Umbilical cord (tissue), 2 donors: ENCODE measurements at places on chromosomes 7 and 10. TPM values are rescaled to one million over a fixed set of nuclear protein-coding genes. Genes with fewer than 3 reads are reported as not detected.

SPDYE8 gene
- 0.48 TPM for total RNA-seq

UTF1 gene
- total RNA-seq = not detected

SAMD9L gene
- 20.0 TPM for total RNA-seq

LIPM gene
- not detected for total RNA-seq

MLXIPL gene
- total RNA-seq = 1.7 TPM

LIPK gene
- total RNA-seq = 4.8 TPM

EPHA1 gene
- total RNA-seq = 0.48 TPM

HOXA6 gene
- not detected for total RNA-seq

DNA sequence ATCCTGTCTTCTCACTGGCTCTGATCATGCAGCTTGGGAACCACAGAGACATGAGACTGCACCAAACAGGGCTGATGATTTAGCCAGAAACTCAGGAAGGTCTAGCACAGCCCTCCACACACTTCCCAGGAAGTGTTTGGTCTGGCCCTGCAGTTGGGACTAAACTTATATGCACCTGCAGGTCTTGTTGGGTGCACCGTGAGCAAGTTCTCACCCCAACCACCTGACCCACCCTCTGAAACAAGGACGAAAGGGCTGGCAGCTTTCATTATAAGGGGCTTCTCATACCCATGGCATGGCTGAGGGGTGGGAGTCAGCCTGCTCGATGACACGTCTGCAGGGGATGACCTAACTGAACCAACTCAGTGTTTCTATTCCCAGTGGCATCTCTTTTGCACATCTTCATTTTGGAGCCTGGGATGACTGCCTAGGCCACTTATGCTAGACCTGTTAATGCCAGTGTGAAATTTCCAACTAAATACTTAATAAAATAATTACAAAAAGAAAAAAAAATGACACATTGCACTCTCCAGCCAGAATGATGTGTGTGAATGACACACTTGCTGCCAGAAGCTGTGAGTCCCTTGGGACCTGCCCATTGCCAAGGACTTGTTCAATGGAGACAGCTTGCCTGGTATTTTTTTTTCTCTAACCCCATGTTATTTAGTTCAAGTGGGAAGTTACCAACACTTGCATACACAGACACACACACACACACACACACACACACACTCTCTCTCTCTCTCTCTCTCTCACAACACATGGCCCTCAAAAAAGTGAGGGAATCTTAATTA, 102.6 kb downstream of the NEURL1 start:
- DNase-seq = no peak

DNA sequence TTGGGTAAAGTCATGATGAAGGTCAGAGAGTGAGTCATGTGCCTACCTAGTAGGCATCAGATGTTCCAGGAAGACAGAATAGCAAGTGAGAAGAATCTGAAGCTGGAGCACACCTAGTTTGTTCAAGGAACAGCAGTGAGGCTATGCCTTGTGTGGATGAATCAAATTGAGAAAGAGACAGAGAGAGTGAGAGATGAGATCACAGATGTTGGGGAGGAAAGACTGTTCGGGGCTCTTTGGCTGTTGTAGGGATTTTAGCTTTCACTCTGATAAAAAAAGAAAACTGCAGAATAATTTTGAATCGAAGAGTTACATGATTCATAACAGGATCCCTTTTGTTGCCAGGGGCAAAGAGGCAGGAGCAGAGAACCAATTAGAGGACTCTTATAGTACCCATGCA, 6.3 kb downstream of the LIPF start:
- DNase-seq = no peak

- DNase-seq = no peak
Measured at GRCh38 chr7:29970158-29970557, 19.4 kb downstream of the SCRN1 start.

DNA sequence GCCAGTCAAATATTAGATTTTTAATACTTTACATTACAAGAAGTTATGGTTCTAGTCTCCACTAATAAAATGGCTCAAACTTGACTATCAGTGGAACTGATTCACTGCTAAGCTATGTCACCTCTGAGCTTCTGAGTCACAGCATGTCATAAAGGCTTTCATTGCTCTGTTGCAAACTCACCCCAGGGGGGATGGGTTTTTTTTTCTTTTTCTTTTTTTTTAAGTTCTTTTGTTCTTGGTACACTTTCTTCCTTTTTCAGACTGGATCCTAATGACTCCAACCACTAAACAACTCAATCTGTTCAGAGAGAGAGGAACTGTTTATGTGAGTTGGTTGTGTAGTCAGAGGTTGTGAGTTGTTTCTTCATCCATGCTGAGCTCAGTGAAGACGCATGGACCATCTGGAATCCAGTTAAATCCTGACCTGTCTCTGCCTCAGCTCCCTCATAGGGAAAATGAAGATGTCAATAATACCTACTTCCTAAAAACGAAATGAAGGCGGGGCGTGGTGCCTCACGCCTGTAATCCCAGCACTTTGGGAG, 11.0 kb downstream of the MYOF start:
- peak; percentile 61 for DNase-seq

DNA sequence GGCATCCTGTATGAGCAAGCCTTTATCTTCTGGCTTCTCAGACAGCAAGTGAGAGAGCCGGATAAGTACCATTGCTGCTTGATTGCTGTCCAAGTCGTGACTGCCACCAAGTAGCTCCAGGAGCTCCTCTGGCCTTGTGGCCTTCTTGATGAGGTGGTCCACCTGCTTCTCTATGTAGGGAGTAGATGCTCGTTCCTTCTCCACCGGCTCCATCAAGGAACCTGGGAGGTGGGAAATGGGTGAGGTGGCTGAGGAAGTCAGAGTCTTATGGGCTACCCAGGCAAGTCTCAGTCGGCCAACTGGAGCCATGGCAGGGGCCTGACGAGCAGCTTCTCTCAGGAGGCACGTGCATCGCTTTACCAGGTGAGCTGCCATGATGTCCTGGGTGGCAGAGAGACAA, 2.6 kb downstream of the TBRG4 start:
- DNase-seq = no peak

- DNase-seq = peak; percentile 87
Measured at GRCh38 chr7:148114804-148115203, 475.8 kb upstream of the C7orf33 start.

DNA sequence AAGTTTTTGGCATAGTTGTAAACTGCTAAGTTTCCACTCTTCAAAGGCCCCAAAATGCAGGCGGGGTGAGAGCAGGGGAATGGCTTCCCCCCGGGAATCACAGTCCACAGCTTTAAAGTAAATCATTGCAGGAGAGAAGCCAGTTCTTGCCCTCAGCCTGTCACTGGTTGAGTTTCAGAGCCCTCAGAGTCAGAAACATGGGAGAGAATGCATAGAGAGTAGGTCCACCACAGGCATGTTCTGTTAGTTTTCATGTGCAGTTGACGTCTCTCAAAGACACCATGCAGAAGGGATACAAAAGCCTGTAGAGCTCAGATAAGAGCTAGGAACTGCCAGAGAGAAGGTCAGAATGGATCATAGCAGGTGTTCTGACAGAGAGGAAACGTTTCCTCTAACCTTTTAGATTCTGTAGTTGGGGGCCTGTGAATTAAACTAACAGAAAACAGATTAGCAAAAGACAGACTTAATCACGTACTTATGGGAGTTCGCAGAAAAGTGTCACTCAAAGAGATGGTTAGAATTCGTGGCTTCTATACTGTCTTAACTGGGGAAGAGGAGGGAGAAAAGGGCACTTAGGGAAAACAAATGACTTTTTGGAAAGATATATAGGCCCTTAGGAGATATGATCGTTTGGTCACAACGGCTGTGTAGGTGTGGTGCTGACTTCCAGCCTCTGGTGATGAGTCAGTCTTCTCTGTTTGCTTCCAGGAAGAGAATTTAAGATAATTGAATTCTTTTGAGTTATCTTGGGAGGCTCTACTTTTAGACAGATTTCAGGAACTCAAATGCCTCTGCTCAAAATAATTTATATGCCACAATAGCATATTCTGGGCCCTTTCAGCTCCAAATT, 48.0 kb upstream of the MSRB2 start:
- peak; percentile 87 for DNase-seq

GRCh38 chr10:112855134-112855533, 94.9 kb upstream of the TCF7L2 start:
- DNase-seq = no peak

DNA sequence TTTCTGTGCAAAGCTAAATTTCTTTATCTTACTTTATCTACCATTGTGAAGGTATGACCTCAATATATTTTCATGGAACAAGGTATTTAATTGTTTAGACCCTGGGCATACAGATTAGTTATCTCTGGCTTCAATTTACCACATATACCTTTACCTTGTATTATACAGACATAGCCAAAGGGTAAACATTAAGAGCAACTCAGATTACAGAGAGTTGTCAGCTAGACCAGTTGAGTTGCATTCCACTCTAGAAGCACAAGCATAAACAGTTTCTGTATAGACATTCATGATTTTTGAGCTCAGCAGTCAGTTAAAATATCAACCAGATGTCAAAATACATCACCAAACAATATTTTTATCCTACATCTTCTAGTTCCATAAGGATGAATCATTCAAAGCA, 857.3 kb upstream of the ZWINT start:
- DNase-seq = peak; percentile 75

DNA sequence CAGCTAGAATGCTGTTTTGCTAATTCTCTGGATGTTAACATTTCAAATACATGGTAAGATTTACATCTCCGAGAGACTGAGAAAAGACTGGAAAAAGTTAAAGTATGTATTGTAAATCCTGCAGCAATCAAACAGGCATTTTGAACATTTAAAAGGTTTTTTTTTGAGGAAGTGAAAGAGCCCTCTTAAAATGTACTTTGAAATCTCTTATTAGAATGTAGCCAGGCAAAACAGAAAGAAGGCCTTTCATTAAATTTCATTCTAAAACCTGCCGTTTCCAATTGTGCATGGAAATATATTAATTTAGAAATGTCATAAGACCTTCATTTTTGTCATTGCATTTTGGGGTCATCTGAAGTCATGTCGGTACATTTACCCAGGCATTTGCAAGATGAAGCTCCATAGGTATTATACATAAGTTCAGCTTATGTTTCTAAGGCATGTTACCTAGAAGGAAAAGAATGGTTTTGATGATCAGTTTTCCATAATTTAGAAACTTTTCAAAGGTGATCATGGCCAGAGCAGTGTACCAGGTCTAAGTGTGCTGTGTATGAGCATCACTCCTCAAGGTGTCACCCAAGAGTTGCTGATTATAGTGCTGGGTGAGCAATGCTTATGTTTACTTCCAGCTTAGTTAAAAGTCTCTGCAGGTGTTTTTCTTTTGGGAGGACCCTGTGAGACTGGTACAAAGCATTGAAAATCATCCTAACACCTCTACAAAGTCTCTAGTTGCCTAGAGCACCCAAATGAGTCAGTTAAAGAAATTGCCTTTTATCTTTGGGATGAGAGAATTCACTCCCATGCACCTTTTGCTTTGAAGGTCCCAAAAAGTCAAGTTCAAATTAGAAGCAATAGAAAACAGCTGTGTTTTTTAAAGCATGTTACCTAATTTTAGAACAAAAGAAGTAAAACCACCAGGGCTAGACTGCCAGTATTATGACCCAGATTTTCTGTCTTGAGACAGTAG, 7.1 kb downstream of the ZNF736 start:
- DNase-seq = no peak

- DNase-seq = no peak
Measured at GRCh38 chr7:105689067-105689819, 108.0 kb upstream of the EFCAB10 start.

GRCh38 chr7:29968683-29969395, 20.8 kb downstream of the SCRN1 start:
- DNase-seq = no peak

GRCh38 chr7:100517305-100517704, 21.7 kb upstream of the AGFG2 start:
- no peak for DNase-seq

- DNase-seq = no peak
Measured at GRCh38 chr7:140263277-140263676, 86.5 kb upstream of the KDM7A start.

DNA sequence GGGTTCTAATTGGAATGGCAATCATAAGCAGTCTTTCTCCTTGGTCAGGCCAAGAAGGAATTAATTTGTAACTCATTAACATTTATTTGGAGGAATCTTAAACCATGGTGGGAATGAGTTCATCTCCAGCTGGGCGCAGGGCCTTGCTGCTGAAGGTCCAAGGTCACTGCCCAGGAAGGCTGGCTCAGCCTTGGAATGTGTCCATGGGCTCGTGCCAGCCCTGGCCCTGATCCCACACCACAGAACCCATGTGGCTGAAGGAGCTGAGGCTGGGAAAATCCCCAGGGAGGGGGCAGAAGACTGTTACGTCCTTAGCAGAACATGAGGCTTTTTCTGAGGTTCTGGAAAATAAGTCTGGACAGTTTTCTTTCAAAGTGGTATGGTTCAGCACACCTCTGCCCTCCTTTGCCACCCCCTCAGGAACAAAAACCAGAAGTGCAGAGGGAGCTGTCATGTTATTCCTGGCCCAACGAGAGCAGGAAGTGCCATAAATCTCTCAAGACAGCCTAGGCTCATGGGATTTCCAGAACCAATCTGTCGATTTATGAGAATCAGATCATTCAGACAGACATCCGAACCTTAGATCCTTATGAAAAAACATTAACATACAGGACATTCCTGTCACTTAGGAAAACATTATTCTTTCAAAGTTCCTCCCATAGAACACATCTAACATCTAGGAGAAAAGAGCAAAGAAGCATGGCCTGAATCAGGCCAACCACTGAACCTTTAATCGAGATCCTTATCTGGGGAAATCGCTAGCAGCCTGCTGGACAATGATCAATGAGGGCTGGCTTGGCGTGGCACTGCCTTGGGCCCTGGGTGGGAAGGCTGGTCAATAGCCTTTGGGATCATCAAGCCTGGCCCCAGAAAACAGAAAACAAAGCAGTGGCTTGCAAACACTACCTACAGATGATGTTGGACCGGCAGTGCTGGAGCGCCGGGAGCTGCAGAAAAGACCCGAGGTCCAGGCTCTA, 134.3 kb downstream of the TAX1BP1 start:
- DNase-seq = peak; percentile 30

DNA sequence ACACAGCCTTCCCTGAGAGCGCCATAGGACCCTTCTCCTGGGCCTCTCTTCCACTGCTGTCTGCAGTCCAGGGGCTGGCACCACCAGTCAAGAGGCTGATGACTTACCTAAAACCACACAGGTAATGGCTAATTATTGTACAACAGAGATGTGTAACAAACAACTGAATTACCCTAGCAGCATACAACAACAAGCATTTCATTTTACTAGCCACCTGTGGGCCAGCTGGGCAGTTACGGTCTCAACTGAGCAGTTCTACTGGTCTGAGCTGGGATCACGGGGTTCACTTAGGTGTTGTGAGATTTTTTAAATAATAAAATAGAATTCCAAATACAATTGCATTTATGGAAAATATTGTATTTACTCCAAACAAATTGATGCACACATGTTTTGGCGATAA, 431.9 kb downstream of the TNS3 start:
- DNase-seq = no peak

- DNase-seq = no peak
Measured at GRCh38 chr10:99529591-99530107, 3.1 kb upstream of the NKX2-3 start.

- no peak for DNase-seq
Measured at GRCh38 chr7:133513608-133514007, 260.7 kb downstream of the EXOC4 start.

DNA sequence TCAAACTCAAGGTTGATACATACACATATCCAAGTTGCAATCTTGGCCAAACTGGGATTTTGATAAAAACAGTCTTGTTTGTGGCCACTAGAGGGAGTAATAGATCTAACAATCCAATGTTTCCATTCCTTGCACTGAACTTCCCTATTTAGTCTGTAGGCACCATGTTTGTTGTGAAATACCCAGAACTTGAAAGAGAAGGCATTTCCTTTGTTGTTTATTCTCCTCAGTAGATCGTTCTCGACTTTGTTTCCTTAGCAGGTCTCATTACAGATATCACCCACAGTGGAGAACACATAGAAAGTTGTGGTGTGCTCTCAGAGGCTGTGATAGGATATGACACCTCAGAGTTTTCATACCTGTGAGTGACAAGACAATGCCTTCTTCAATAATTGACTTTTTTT, 70.3 kb upstream of the MXI1 start:
- DNase-seq = peak; percentile 82
